Choroid plexus epithelial cell (primary cell): ENCODE measurements at places on chromosomes 3 and 15.
A peak's percentile ranks its signal among the peaks of the same experiment; 100 is the strongest.

DNA sequence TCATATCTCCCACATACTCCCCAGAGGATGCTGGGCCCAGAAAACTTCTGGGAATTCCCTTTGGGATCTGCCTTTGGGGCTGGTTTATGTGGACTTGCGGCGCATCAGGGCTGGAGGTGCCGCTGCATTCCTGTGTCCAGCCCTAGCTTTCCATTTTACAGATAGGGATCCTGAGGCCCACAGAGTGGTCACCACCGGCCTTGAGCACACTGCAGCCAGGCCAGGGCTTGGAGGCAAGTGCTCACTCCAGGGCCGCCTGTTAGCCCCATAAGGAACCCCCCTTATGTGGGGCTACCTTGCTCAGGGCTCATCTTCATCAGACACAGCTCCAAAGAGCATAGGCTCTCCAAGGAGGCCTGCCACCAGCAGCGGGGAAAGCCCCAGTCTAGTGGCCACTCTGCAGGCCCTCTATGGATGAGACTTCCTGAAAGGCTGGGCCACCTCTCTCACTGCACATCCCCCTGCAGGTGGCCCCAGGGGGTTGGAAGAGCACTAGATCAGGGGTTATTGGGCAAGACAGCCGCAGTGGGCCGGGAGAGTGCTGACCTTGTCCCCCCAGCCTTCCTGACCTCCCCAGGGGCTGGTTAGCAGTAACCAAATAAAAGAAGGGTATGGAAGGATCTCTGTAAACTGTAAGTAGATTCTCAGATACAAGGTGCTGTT is 9.2 kb upstream of the ATP2B2 start:
- no peak for DNase-seq

- peak; percentile 55 for DNase-seq
Measured at GRCh38 chr3:107452436-107452835, 70.3 kb upstream of the BBX start.

DNA sequence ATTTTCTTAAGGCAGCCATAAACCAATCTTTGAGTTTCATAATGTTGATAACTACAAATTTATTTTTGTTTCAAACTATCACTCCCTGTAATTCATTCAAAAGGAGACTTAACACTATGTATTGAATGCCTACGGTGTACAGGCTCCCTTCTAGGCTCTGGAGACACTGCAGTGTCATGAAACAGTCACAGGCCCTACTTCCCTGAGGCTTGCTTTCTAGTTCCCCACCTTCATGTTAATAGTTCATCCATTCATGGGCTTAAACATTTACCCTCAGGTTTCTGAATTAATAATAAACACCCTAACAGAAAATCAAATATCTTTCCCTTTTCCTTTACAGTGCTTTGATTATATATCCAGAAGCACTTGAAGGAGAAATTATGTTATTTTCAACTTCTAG is 168.7 kb downstream of the CHL1 start:
- no peak for DNase-seq

DNA sequence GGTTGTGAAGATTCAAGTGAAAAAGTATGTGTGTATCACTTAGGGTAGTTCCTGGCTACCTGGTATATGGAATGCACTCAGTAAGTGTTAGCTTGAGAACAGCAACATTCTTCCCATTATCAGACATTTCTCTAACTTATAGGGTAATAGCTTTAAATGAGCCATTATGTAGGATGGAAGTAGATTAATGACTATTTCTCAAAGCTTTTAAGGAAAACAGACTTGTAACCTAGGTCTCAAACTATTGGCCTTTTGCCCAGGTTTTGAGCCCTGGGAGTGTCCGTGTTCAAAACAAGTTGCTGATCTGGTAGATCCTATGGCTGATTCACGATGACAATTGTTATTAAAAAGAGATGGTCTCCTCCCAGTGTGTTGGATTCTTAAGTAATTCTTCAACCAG is 129.1 kb upstream of the UMPS start:
- no peak for DNase-seq

- DNase-seq: no peak
Measured at GRCh38 chr15:86854176-86854575, 774.5 kb downstream of the AGBL1 start.

- no peak for DNase-seq
Measured at GRCh38 chr3:53994986-53995603, 103.4 kb upstream of the SELENOK start.

- DNase-seq: no peak
Measured at GRCh38 chr3:78026318-78026828, 986.5 kb downstream of the ROBO2 start.

DNA sequence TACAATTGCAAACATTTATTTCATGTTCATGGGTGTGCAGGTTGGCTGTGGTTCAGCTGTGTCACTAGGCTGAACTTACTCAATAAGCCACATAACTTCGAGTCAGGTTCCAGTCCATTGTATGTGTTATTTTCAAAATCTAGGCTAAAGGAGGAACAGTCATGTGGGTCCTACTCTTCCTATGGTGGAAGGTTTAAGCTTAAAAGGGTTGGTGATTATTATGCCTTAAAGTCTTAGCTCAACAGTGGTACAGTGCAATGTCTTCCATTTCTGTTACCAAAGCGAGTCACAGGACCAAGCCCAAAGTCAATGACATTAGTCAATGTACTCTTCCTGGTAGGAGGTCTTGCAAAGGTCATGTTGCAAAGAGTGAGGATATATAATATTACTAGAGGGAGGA is 78.2 kb downstream of the ATG7 start:
- DNase-seq: peak; percentile 54

DNA sequence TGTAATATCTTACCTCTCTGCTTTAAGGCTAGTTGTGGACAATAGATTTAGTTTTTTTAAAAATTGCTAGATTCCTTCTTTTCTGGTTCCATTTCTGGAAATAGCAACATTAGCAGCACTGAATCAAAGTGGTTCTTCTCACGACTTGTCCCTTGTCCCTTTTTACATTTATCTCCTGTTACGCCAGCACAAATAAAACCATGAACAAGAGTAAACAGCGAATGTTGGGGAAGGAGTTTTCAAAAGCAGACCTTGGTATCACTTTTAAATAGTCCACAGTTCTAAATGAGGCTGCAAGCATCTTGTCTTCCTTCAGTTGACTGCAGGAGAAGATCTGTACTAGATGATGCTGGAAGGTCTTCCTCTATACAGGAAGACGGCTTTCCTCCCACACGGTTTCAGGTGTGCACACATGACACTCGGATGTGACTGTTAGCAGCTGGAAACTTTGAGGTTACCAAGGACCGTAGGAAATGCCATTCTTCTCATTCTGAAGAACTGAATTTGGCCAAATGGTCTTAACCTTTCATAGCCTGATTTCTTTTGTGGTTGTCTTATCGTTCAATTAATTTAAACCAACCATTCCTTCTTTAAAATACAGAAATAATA is 251.0 kb upstream of the ICE2 start:
- no peak for DNase-seq

GRCh38 chr3:156643729-156644389 is 30.5 kb upstream of the TIPARP start:
- peak; percentile 62 for DNase-seq

GRCh38 chr3:160935413-160936095 is 169.6 kb downstream of the B3GALNT1 start:
- peak; percentile 17 for DNase-seq

DNA sequence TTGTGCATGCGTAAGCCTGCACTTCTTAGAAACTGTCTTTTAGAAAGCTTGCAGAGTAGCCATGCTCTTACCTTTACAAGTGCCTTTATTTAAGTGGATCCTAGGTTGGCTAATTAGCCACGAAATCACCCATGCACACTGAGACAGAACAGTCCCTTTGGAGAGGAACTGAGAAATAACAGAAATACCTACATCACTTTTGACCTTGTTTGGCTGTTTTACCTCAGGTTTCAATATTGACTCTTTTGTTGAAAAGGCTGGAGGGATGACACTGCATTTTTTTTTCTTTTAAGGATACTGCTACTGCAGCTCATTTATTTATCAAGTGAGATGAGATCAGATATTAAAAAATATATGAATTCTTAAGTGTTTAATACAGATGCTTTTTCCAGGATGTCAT is 155.6 kb upstream of the GOLIM4 start:
- no peak for DNase-seq

- no peak for DNase-seq
Measured at GRCh38 chr15:81880314-81880713, 165.5 kb downstream of the MEX3B start.

GRCh38 chr15:97661796-97662195 is 298.7 kb upstream of the ARRDC4 start:
- DNase-seq: no peak

- DNase-seq: peak; percentile 53
Measured at GRCh38 chr3:177427540-177427939, 230.3 kb upstream of the TBL1XR1 start.
